ENCODE measurements at places on chromosomes 7 and 10.

DNA sequence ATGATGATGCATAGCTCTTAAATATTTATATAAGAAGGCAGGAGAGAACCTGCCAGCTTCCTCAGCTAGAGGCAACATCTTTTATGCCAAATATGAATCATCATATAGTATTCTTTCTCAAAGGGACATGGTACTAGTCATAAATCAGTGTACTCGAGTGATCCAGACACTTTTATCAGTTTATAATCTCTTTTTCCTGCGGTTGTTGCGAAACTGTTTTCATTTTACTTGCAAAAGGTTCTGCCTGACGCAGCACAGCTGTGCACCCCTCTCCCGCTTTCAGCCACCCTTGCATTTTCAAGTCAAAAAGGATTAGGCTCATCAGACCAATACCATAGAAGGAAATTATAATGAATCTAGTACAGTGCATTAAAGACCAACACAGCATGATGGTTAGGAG, 332.3 kb upstream of the PRKCQ start:
- no peak for DNase-seq

DNA sequence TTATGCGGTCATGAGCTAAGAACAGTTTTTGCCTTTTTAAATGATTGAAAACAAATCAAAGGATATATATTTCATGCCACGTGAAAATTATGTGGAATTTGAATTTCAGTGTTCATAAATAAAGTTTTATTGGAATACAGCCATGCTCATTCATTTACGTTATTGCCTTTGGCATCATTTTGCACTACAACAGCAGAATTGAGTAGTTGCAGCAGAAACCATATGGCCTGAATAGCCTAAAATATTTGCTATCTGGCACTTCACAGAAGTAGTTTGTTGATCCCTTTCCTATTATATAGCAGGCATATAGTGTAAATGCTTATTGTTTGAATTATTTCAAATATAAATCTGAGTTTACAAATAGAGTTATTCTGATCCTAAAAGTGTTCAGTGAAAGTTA, 59.7 kb downstream of the AUTS2 start:
- DNase-seq = no peak

- no peak for DNase-seq
Observed at GRCh38 chr10:36441557-36441956, 683.8 kb upstream of the ANKRD30A start.

DNA sequence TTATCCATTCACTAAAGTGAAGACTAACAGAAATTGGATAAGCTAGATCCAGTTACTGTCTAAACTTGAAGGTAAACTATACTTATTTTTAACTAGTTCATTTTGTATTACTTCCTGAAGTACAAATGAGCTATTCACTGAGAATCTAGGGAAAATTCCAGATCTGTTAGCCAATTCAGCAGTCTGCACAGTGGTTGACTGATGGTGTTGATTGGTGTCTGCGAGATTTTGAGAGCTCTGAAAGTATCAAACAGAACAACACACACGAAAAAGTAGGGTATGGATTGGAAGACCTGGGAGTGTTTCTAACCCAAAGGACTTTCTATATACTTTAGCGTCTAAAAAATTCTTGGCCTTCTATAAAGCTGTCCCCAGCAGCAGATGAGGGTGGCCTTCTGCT, 33.6 kb upstream of the AGR2 start:
- DNase-seq = no peak

- no peak for DNase-seq
Observed at GRCh38 chr7:45065031-45065995, 23.5 kb downstream of the NACAD start.

GRCh38 chr10:114908896-114909295, 29.1 kb upstream of the TRUB1 start:
- no peak for DNase-seq

- DNase-seq = no peak
Observed at GRCh38 chr7:67519171-67519570, 522.5 kb downstream of the TYW1 start.

- DNase-seq = no peak
Observed at GRCh38 chr7:46630031-46630430, 709.0 kb upstream of the IGFBP3 start.

All from mesothelial cell of epicardium (in vitro differentiated cells).